ENCODE measurements at places on chromosomes 1 and 21. TPM values are rescaled to one million over a fixed set of nuclear protein-coding genes. Genes with fewer than 3 reads are reported as not detected.

Gene OLIG2
- total RNA-seq: not detected

Gene REN
- total RNA-seq: not detected

Gene ADORA1
- total RNA-seq: 0.11 TPM

Gene ERICH3
- total RNA-seq: not detected

Gene KCNE2
- total RNA-seq: not detected

Gene TMEM39B
- 4.9 TPM for total RNA-seq

Gene MMEL1
- total RNA-seq: not detected

Gene PLPPR4
- not detected for total RNA-seq

Gene CASQ2
- not detected for total RNA-seq

Gene TSTD1
- 0.31 TPM for total RNA-seq

Gene RPAP2
- total RNA-seq: 50.7 TPM

Gene UBE2U
- not detected for total RNA-seq

Gene OPRD1
- total RNA-seq: not detected

Gene SPRR2A
- not detected for total RNA-seq

Gene SEC16B
- total RNA-seq: 5.3 TPM

Gene CADM3
- not detected for total RNA-seq
